ENCODE measurements at places on chromosomes 7 and 10.

DNA sequence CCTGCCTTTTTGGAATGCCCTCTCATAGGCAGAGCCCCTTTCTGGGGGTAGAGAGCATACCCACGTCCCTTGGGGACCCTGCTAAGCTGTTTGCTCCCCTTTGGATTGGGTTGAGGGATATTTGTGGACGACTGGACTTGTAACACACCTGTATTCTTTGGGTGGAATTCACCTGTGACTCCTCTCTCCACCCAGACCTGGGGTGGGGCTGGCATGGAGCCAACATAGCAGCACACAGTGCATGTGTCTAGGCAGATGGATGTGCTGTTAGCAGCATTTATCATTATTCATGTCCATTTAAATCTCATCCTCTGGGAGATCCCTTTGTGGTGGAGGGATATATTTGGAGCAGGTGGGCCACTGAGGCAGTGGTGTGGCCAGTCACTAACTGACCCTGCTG is 51.0 kb downstream of the CDH23 start:
- DNase-seq = no peak

DNA sequence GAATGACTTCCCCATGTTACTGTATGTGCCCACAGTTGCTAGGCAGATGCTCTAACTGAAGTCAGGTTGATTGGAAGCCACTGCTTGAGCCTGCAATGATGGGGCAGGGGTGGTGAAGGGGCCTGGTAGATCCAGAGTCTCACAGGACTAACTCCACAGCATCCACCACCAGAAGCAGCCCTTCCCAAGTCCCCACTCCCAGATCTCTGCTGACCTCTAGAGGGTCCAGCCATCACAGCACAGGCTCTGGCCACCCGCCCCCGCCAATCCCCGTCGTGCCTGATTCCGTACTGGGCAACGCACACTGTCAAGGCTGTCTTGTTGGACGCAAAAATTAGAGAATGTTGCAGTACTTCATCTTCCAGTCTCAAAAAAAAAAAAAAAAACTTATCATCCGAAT is 136.8 kb upstream of the PDE1C start:
- no peak for DNase-seq

DNA sequence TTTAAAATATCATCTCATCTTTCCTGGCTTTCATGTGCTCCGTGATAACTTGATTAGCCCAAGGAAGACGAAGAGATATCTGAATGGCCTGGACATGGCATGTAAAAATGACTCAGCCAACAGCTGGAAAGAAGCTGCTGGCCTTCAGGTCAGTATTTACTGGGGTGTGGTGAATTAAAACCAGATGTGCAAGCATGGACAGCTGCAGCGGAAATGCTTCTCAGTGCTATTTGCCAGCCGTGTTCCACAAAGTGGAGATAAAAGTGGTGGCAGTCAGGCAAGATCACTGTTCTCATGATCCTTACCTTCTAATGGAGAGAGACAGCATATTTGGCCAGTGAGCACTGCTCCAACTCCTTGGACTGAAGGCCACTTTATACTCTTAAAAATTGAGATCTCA is 203.1 kb upstream of the VSTM2A start:
- DNase-seq = no peak

GRCh38 chr7:28086198-28086597 is 94.4 kb downstream of the JAZF1 start:
- no peak for DNase-seq

DNA sequence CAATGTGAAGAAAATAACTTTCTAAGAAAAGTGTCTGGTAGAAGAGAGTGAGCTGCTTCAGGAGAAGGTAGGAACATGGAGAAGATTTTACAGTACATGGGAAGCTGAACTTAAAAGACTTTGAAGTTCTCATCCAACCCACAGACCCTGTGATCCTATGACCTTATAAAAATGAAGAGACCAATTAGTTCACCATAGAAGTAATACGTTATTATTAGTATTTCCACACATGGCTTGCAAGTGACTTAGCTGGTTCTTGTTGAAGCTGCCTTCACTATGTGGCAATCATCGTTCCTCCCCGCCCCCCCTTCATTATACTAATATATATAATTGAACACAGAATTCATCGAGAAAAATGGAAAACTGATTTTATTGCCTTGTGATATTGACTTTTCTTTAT is 129.1 kb downstream of the SND1 start:
- no peak for DNase-seq
